ENCODE measurements at places on chromosomes 2 and 18.

DNA sequence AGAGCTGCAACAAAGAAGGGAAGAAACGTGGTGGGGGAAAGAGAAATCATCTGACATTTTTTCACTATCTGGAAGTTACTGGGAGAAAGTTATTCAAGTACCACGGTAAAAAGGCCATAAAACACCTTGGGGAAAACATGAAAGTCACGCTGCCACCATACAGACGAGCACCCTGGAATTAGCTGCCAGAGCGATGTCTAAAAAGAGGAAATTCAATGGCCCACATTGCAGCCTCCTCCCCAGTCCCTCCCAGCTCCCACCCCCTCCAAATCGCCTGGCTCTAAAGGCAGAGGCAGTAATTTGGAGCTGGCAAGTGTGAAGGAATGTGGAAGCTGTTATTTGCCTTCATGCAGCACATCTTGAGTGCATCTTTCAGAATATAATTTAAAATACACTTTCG is 192.0 kb downstream of the ALK start:
- no peak for DNase-seq

GRCh38 chr2:57497489-57498096 is 549.0 kb upstream of the VRK2 start:
- DNase-seq = no peak

- no peak for DNase-seq
Observed at GRCh38 chr18:379681-380330, 112.0 kb upstream of the THOC1 start.

GRCh38 chr2:96098900-96099590 is 17.3 kb downstream of the ADRA2B start:
- peak; percentile 69 for DNase-seq

GRCh38 chr2:113274432-113274831 is 4.3 kb downstream of the PAX8 start:
- DNase-seq = no peak

- DNase-seq = no peak
Observed at GRCh38 chr18:51391731-51392130, 194.2 kb upstream of the MEX3C start.

- no peak for DNase-seq
Observed at GRCh38 chr2:188042412-188042811, 249.3 kb upstream of the GULP1 start.

- DNase-seq = no peak
Observed at GRCh38 chr2:143284087-143284675, 155.0 kb downstream of the ARHGAP15 start.

GRCh38 chr18:51946946-51947345 is 393.1 kb upstream of the DCC start:
- no peak for DNase-seq

GRCh38 chr2:240424341-240425235 is 10.9 kb upstream of the GPC1 start:
- peak; percentile 63 for DNase-seq

- no peak for DNase-seq
Observed at GRCh38 chr18:69870736-69871135, 76.9 kb downstream of the CD226 start.

DNA sequence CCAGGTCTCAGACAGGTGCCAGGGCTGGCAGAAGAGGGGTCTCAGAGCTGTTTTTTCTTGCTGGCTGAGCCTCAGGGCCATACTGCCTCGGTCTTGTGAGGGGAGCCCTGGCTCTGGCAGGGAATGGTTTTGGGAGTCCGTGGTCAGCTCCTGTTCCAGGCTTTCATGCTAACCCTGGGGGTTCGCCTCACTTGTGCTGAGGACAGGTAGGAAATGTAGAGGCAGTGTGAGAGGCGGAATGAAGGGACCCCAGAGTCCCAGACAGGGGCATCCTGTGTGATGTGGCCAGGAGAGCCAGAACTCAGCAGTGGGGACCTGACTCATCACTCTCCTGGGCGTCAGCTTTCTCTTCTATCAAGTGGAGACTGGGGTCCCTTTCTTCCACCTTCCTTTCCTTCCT is 5.7 kb upstream of the CELF4 start:
- DNase-seq = peak; percentile 11

DNA sequence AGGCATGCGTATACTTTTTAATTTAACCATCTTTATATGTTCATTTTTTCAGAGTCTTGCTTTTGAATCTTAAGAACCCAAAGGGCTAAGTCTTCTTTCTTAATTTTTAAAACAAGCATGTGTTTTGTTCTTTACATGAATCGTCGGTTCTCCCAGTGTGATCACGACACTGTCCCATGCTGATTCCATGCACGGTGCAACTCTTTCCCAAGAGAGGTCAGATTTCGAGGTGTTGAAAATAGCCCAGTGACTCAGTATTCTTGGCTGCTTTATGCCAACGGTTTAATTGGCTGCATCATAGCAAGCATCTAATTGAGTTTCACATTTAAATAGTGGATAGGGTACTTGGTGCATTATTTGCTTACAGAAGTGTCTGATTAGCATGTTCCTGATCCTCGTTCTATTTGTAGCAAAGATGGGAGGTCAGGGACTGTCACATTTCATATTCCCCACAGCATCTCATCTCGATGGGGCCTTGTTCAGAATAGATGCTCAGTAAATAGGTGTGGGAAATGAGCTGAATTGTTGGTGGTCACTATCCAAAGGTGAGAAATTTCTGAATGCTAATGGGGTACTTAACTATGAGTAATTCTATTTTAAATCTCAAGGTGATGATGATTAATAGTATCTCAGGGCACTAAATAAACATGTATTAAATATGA is 2.8 kb downstream of the NPAS2 start:
- DNase-seq = no peak

GRCh38 chr2:128279786-128280157 is 38.9 kb downstream of the HS6ST1 start:
- DNase-seq = no peak

GRCh38 chr18:22813648-22814328 is 119.3 kb upstream of the RBBP8 start:
- no peak for DNase-seq

- no peak for DNase-seq
Observed at GRCh38 chr18:23828426-23828825, 139.2 kb downstream of the LAMA3 start.

DNA sequence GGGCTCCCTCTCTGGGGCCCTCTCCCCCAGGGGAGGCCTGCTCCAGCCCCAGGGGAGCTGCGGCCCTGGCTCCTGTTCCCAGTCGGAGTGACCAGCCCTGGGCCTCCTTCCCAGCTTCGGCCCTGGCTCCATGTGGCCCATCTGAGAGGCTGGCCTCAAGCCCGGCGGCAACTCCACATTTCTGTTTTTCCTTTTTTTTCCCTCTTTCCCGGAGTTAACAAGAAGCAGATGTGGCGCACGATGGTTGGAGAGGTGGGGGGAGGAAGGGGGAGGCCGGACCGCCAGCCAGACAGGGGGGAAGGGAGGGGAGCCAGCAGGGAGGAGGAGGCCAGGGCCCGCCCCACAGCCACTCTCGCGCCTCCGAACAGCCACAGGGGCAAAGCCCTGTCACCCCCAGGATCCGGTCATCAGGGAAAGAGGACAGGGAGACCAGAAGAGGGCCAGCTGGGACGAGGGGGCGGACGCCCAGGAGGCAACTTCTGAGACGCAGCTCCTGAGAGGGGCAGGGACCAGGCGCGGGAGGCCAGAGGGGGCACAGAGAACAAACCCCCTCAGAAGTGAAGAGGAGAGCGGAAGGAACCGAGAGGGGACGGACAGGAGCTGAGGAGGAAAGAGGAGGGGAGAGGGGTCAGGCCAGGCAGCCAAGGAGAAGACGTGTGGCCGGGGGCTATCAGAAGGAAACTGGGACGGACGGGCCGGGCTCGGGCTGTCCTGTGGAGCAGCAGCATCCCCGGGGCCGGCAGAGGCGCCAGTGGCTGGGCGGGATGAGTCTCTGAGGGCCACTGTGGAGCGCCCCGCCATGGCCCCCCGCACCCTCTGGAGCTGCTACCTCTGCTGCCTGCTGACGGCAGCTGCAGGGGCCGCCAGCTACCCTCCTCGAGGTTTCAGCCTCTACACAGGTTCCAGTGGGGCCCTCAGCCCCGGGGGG is at the start of gene EMILIN1:
Gene EMILIN1, plus strand, starts transcription at position 349 of the 928 bp plus-strand sequence. Its CDS starts 451 bp downstream, at position 800.
- DNase-seq = peak; percentile 97

GRCh38 chr2:146123714-146124113 is 1603.8 kb upstream of the ZEB2 start:
- DNase-seq = no peak

Measured in coronary artery (tissue), 2 donors.